ENCODE measurements at places on chromosomes 12 and 14. TPM values are rescaled to one million over a fixed set of nuclear protein-coding genes. Genes with fewer than 3 reads are reported as not detected.

DNA sequence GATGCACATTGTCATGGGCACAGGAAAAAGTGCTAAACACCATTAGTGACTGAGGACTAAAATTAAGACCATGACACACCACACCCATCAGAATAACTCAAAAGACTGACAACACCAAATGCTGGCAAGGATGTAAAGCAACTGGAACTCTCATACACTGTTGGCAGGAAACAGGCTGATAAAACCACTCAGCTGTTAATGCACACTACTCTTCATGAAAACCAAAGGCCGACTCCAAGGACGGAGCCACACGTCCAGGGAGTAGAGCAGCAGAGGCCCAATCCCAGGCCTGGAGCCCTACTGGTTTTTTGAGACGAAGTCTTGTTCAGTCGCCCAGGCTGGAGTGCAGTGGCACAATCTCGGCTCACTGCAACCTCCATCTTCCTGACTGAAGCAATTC is 6.4 kb downstream of the RAD52 start:
- H3K27me3 ChIP-seq, result no peaks in the 10 kb centered on the region
- DNase-seq, result no peak
- H3K36me3 ChIP-seq, result peaks cover 12% of the 10 kb centered on the region
- no peak overlapping the region for H3K4me3 ChIP-seq
- no peak overlapping the region for H3K27ac ChIP-seq
- peaks cover 5% of the 10 kb centered on the region for H3K4me1 ChIP-seq

- H3K4me1 ChIP-seq, result no peaks in the 10 kb centered on the region
- no peak for DNase-seq
- H3K36me3 ChIP-seq, result no peaks in the 10 kb centered on the region
- no peak overlapping the region for H3K4me3 ChIP-seq
- no peaks in the 10 kb centered on the region for H3K27me3 ChIP-seq
These were observed 31.9 kb upstream of the OSBPL8 start for GRCh38 chr12:76591476-76591875.

- H3K36me3 ChIP-seq, result no peaks in the 10 kb centered on the region
- no peak for DNase-seq
- H3K4me3 ChIP-seq, result no peak overlapping the region
- no peak overlapping the region for H3K27ac ChIP-seq
These were observed 436.1 kb downstream of the DAD1 start for GRCh38 chr14:22152903-22153302.

DNA sequence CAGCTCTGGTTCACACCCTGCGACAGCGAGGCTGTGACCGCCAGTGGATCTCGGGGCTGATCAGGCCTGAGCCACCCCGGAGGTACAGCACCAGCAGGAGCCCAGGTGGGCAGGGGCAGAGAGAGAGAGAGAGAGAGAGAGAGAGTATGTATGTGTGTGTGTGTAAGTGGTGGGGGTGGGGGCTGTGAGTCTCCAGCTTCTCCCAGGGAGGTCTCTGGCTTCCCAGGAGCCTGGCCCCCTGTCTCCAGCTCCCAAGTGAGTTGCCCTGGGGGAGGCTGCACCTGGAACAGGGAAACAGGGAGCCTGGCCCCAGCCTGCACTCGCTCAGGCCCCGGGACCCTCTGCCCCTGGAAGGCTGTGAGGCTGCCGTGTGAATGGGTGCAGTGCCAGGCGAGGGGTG is 2.0 kb downstream of the C14orf180 start:
- no peaks in the 10 kb centered on the region for H3K36me3 ChIP-seq
- H3K4me3 ChIP-seq, result no peak overlapping the region
- H3K27me3 ChIP-seq, result peaks cover 85% of the 10 kb centered on the region
- H3K27ac ChIP-seq, result no peak overlapping the region
- no peak for DNase-seq

- H3K4me3 ChIP-seq, result no peak overlapping the region
- no peaks in the 10 kb centered on the region for H3K27me3 ChIP-seq
- peaks cover 9% of the 10 kb centered on the region for H3K36me3 ChIP-seq
- no peak for DNase-seq
- H3K4me1 ChIP-seq, result peaks cover 59% of the 10 kb centered on the region
These were observed 342.5 kb upstream of the KITLG start for GRCh38 chr12:88922816-88923215.

DNA sequence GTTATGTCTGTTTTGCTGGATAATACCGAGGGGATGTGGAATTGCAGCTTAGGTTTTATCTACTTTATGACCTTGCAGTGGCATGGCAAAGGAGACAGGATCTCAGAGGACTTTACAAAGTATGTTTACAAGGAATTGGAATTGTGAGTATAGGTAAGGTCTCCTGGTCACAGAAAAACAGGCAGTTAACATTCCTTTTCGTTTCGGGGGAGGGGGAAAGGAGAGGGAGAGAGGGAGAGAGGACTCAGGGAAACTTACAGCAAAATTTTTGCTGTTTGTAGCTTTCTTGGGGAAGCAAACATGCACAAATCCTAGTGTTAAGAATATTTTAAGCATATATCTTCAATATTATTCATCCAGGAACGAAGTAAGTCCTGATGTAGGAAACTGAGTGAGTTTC is 590.5 kb upstream of the LRFN5 start:
- no peak for DNase-seq
- H3K27ac ChIP-seq, result no peak overlapping the region
- H3K4me1 ChIP-seq, result no peaks in the 10 kb centered on the region
- H3K27me3 ChIP-seq, result no peaks in the 10 kb centered on the region
- H3K36me3 ChIP-seq, result no peaks in the 10 kb centered on the region
- H3K4me3 ChIP-seq, result no peak overlapping the region

DNA sequence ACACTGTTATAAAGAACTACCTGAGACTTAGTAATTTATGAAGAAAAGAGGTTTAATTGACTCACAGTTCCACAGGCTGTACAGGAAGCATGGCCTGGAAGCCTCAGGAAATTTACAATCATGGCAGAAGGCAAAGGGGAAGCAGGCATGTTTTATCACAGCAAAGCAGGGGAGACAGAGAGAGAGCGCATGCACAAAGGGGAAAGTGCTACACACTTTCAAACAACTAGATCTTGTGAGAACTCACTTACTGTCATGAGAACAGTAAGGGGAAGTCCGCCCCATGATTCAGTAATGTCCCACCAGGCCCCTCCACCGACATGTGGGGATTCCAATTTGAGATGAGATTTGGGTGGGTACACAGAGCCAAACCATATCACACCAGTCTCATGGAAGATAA is 313.9 kb downstream of the CACNA1C start:
- H3K27ac ChIP-seq, result no peak overlapping the region
- H3K4me3 ChIP-seq, result no peak overlapping the region
- no peaks in the 10 kb centered on the region for H3K36me3 ChIP-seq
- no peak for DNase-seq
- no peaks in the 10 kb centered on the region for H3K4me1 ChIP-seq

Gene INSM2
- total RNA-seq, result not detected

Gene TTLL5
- 46.8 TPM for total RNA-seq

GRCh38 chr14:68254669-68255527 is 435.3 kb downstream of the RAD51B start:
- DNase-seq, result no peak
- H3K4me3 ChIP-seq, result no peak overlapping the region
- no peaks in the 10 kb centered on the region for H3K27me3 ChIP-seq
- H3K4me1 ChIP-seq, result peaks cover 54% of the 10 kb centered on the region
